ENCODE measurements at places on chromosomes 4 and X.

DNA sequence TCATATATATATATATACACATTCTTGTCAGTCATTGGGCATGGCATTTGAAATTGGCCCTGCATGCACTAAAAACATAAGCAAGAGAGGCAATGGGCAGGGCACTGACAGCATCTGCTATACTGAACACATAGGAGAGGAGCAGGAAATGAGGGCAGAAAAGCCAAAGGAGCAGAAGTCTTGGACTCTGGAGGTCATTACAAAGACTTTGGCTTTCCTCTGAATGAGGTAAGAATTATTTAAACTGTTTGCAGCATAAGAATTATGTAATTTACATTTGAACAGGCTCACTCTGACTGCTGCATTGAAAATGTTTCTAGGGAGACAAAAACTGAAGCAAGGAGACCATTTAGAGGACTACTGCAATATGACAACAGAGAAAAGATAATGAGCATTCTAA, 396.5 kb downstream of the PRDM5 start:
- DNase-seq = no peak

GRCh38 chr4:5292101-5292500, 240.8 kb downstream of the STK32B start:
- peak; percentile 56 for DNase-seq

DNA sequence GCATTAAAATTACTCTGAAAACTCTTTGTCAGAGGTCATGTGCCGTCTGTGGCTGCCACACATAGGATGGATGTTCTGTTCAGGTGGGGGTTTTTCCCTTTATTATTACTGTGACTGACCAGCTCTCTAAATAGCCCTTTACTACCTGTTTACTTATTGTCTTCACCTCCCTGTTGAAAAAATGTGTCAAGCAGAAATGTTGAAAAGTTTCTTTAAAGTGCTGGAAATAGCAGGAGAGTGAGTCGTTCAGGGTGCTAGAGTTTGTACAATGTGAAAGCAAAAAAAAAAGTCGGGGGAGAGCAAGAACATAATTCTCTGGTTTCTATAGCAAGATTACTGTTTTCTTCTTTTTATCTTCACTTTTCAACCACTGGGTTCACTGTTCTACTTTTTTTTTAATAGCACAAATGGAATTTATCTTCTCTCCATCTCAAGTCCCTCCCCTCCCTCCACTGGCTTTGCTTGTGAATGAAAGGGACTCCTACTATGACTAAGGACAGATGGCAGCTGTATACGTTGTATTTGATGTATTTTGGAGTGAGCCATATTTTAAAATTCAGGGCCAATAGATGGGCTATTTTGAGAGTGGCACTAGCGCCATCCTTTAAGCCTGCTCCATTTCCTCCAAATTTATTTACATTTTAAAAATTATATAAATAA, 33.3 kb downstream of the ARX start:
- peak; percentile 33 for DNase-seq

DNA sequence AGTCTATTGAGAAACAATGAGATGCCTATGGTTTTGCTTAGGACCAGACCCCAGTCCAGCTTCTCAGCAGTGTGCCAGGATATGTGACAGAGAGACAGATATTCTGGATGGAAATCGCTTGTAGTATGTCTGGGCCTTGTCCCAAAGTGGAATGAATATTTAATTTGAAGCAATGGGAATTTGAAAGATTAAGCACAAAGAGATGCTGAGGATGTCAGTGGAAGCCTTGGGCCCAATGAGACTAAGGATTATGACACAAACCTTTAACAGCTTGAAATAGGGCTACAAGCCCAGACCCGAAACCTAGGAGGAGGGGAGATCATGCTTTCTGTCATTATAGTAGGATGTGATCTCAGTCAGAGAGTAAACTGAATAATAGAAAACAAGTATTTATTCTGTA, 459.2 kb downstream of the FAT4 start:
- no peak for DNase-seq

DNA sequence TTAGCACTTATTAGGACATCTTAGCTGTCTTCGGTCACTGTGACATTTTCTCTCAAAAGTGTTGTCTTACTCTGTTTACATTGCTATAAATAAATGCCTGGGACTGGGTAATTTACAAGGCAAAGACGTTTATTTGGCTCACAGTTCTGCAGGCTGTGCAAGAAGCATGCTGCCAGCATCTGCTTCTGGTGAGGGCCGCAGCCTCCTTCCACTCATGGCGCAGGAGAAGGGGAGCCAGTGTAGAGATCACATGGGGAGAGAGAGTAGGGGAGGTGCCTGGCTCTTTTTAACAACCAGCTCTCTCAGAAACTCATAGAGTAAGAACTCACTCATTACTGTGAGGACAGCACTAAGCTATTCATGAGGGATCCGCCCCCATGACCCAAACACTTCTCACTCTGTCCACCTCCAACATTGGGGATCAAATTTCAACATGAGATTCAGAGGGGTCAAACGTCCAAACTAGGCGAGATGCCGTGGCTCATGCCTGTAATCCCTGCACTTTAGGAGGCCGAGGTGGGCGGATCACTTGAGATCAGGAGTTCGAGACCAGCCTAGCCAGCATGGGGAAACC, 43.5 kb upstream of the HERC6 start:
- peak; percentile 27 for DNase-seq

DNA sequence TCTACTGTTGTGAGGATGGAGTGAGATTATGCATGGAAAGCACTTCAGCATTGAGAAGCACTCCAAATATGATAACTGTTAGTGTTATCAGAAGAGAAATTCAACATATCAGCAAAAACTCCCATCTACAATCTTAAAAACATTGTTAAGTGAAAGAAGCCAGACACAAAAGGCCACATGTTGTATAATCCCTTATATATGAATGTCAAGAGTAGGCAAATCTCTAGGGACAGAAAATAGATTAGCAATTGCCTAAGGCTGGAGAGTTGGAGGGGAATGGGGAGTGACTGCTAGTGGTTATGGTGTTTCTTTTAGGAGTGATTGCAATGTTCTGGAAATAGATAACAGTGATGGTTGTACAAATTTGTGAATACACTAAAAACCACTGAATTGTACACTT, 122.5 kb upstream of the LNX1 start:
- no peak for DNase-seq

GRCh38 chr4:154961263-154961662, 180.2 kb downstream of the RBM46 start:
- DNase-seq = no peak

- peak; percentile 71 for DNase-seq
These were observed 100.2 kb upstream of the PGRMC2 start for GRCh38 chr4:128387600-128388351.

- no peak for DNase-seq
These were observed 14.4 kb upstream of the CENPU start for GRCh38 chr4:184748251-184748652.

GRCh38 chr4:32572366-32572765, 1852.2 kb downstream of the PCDH7 start:
- no peak for DNase-seq

DNA sequence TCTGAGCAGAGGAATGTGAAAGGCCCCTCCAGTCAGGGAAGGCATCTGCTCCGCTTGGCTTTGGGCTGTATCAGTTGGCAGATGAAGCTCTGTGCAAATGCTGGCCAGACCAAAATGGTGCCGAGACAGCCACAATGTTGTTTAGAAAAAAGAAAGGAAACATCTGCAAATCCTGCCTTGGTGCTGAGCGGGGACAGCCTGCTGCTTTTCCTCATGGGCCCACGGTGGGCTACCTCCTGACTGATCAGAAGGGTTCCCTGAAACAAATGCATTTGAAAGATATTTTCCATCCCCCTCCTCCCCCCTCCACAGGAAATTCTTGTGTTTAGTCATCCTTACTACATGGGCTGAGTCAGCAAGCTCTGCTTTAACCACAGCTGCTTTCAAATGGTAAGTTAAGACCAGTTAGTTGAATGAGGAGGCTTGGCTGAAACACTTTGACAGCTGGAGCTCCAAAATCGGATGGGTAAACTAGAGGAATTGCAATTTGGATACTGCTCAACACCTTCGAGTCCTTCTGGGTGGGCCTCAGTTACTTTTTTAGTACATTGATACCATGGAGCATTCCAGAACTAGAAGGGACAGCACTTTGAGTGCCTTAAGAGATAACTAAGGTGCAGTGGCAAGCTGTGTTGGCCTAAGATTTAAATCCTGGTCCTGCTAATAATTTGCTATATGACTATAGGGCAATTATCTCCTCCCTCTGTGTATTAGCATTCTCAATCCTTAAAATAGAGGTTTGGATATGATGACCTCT, 36.0 kb downstream of the PLAC1 start:
- DNase-seq = peak; percentile 87

- no peak for DNase-seq
These were observed 9.7 kb downstream of the PPEF2 start for GRCh38 chr4:75892508-75892907.

DNA sequence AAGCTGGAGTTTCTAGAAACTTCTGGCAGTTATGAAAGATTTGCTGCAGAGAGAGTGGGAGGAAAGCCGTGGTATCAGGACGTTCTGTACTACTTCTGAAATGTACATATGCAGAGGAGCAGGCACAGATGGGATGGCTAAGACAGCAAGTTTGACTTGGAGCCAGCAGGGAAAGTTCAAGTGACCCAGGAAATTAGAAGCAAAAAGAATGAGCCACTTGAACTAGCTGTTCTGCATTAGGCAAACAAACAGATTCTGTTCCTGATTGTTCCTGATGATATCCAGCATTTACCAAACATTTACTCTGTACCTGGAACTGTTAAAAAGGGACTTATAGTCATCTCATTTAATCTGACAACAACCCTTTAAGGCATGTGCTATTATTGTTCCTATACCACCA, 41.4 kb upstream of the CXCL13 start:
- no peak for DNase-seq

- no peak for DNase-seq
These were observed 170.4 kb upstream of the FGF16 start for GRCh38 chrX:77276742-77277141.

- no peak for DNase-seq
These were observed 2039.9 kb upstream of the TENM3 start for GRCh38 chr4:180203349-180203748.

DNA sequence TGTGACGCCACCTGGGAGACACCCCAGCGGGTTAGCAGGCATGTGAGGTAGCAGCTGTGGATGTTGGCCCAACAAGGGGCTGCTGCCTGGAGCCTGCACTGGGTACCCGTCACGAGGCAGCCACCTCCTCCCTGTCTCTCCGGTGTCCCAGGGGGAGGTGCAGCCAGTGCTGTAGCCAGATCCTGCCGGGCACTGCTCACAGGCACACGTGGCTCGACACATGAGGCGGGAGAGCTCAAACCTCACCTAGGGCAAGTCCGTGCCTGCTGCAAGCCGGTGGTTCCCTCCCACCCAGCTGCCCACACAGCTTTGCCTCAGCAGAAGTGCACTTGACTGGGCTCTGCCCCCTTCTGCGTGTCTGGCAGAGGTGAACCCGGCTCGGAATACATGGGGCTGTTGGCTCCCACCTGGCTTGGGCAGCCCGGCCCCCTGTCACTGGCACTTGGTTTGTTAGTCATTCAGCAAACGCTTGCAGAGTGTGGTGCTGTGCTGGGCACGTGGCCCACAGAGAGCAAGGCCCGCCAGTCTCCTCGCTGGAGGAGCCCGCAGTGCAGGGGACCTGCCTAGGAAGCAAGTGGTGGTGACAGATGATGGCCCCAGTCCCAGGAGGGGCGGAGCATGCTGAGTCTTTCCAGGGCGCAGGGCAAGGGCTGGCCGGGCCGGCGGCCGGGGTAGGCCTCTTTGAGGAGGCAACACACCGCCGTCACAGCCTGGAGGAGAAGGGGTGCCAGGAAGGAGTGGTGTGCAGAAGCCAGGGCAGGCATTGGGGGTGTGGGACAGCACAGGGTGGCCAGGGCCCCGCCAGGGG, 10.1 kb upstream of the SH3TC1 start:
- no peak for DNase-seq

DNA sequence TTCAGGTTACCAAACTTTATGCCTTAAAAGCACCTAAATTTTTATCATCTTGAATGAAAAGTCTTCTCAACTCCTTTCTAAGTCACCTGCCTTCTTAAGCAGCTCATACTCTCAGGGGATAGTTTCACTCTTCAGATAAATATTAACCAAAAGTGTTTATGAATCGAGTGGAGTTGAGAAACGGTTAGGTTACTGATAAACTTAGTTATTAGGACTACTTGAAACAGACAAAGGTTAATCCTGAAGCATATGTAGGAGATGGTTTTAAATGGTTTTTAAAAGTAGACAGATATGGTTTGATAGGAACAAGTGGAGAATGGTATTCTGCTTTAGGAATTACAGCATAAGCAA, 32.8 kb downstream of the CLDN22 start:
- DNase-seq = no peak

GRCh38 chr4:183200453-183200852, 101.4 kb downstream of the WWC2 start:
- DNase-seq = peak; percentile 90

DNA sequence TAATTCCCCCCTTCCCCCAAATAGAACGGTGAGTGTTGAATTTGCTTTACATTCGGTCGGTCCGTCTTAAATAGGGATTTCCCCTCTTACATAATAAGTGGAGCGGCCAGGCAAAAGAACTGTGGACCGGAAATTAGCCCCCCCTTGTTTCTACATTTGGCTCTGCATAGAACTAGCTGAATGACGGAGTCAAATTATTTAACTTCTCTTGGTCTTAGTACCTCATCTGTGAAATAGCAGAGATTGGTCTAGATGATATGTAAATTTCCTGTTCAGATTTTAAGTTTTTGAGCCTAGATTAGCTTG, 1.3 kb downstream of the SPATA18 start:
- peak; percentile 6 for DNase-seq

GRCh38 chrX:53116101-53116500, 22.2 kb downstream of the KANTR start:
- peak; percentile 7 for DNase-seq

GRCh38 chr4:166965562-166965961, 268.7 kb downstream of the SPOCK3 start:
- no peak for DNase-seq

GRCh38 chr4:142801966-142802365, 44.1 kb downstream of the INPP4B start:
- no peak for DNase-seq

- DNase-seq = no peak
These were observed 42.8 kb downstream of the RNF150 start for GRCh38 chr4:141090473-141090872.
